ENCODE measurements at places on chromosomes 2 and 18. TPM values are rescaled to one million over a fixed set of nuclear protein-coding genes. Genes with fewer than 3 reads are reported as not detected.

GRCh38 chr2:165864296-165864695 lies 70.2 kb upstream of the GALNT3 start:
- no peak for DNase-seq

DNA sequence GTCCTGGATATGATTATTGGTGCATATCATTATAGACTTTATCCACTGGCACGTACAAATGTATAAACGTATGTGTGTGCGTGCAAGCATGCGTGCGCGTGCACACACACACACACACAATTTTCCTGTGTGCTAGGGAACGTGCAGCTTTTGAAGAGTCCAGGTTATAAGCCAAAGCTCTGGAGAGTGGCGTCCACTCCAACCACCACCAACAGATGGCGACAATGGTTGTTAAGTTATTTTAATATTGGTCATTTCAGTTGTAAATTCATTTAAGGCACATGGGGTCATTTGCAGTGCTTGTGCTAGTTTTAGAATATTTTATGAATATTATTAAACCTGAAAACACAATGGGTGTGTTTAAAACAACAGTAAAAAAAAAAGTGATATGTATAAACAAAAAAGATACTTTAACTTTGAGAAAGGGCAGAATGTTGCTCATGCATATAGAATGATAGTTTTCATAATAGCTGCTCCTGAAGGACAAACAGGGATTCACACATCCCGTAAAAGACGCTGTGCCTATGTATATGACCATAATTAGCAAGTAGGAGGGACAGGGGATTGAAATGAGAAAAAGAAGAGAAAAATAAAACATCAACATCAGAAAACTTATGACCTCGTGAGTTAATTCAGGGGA lies 124.2 kb upstream of the ITGB6 start:
- peak; percentile 48 for DNase-seq

The ABCG5 gene
- not detected for total RNA-seq

The FBXO41 gene
- 0.88 TPM for total RNA-seq

The ANKRD30BL gene
- total RNA-seq: not detected

All from HFFc6 (cell line).